ENCODE measurements at places on chromosomes 16 and 17.

GRCh38 chr17:64653985-64654355 is 8.1 kb downstream of the SMURF2 start:
- DNase-seq, result no peak

DNA sequence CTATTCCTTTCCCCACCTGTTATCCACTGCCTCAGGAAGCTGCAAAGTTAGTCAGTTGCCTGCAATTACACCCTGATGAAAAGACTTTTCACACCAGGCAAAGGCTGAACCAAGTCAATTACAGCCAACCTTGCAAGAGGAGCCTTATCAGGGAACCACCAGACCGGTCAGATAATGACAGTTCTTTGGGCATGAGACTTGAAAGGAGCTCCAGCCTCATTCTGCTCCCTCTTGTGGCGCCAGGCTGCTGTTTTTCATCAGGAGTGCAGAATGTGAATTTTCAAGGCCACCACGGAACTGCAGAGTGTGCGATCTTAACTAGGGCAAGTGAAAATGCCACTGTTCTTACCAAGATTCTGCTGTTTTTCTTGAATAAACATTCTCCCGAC is 22.5 kb downstream of the DNAI2 start:
- peak; percentile 43 for DNase-seq

GRCh38 chr16:11547118-11547916 is 39.4 kb downstream of the LITAF start:
- DNase-seq, result no peak

DNA sequence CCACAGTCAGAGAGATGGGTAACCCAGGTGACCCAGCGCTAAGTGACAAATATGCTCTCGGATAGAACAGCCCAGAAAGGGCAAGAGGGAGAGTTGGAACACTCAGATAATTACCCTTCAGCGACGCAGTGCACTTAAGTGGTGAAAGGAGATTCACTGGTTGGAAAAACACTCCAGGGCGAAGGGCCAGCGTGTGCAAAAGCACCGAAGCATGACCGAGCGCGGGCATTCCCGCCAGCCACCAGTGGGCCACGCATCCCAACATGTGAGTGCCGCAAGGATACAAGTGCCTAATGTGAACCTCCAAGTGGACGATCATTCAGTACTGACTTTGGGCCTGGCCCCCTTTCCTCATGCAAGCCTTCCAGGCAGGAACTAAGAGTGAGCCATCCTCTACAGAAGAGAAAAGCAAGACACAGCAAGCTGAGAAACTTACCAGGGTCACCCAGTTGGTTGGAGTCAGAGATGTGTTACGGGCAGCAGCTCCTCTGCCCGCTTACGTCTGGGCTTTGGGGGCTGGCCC is 258.4 kb downstream of the C16orf95 start:
- DNase-seq, result no peak
